ENCODE measurements at places on chromosomes 11 and 22.

DNA sequence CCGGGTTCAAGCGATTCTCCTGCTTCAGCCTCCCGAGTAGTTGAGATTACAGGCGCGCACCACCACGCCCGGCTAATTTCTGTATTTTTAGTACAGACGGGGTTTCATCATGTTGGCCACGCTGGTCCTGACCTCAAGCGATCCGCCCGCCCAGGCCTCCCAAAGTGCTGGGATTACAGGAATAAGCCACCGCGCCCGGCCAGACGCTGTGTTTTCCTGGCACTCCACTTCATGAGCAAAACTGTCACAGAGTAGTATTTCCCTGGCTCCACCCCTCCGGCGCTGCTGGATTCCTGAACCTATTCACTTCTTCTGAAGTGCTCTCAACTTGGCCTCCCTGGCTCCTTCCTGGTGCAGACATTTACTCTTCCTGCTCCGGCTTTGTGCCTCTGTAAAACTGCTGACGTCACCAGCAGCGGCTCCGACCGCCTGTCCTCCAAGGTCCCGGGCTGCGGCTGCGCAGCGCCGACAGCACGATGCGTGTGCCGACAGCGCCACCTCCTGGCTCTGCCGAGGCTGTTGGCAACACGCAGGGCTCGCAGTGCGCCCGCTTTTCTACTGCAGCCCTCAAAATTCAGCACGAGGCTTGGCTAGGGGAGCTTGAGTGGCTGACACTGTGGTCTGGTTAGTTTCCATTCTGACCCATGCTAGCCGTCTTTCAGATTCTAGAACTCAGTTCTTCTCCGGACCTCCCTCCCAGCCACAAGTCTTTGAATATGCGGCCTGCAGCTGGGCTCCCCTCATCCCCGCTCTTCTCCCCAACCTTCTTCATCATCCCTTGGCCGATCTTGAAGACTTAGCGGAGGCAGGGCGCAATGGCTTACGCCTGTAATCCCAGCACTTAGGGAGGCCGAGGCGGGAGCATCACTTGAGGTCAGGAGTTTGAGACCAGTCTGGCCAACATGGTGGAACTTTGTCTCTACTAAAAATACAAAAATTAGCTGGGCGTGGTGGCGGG is 36.6 kb downstream of the APOL3 start:
- DNase-seq = peak; percentile 97

- DNase-seq = no peak
Measured at GRCh38 chr11:79249295-79249993, 191.4 kb downstream of the TENM4 start.

- DNase-seq = no peak
Measured at GRCh38 chr22:49193901-49194465, 633.7 kb downstream of the BRD1 start.

DNA sequence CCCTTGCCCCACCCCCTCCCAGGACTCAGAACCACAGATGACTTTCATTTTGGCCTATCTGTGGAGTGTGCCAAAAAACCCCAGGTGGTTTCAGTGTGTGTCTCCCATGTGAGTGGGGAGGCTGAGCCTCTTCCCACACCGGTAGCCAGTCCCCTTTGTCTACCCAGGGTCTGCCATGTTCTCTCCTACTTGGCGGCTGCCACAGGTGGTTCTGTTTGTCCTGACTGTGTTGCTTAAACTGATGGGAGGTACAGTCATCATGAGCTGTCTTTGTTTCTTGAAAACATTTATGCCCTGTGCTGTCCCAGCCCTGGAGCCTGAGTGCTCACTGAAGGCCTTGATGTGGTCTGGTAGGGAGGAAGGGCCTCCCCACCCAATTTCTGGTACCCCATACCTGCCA is 39.7 kb upstream of the SUSD2 start:
- no peak for DNase-seq

DNA sequence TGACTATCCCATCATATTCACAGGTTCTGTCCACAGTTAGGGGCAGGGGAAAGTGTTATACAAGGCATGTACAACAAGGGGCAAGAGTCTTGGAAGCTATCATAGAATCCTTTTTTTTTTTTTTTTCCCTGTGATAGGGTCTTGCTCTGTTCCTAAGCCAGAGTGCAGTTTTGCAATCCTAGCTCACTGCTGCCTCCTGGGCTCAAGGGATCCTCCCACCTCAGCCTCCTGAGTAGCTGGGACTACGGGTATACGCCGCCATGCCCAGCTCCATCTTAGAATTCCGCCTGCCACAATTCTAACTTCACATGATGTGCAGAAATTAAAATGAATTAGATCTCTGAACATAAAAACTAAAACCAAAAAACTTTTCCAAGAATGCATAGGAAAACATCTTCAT is 31.7 kb downstream of the ZFTA start:
- DNase-seq = no peak

GRCh38 chr22:34475886-34476285 is 555.6 kb upstream of the LARGE1 start:
- DNase-seq = no peak

GRCh38 chr22:46845296-46846149 is 83.1 kb downstream of the TBC1D22A start:
- peak; percentile 78 for DNase-seq

- DNase-seq = peak; percentile 17
Measured at GRCh38 chr22:26789951-26790350, 132.6 kb downstream of the MIAT start.

DNA sequence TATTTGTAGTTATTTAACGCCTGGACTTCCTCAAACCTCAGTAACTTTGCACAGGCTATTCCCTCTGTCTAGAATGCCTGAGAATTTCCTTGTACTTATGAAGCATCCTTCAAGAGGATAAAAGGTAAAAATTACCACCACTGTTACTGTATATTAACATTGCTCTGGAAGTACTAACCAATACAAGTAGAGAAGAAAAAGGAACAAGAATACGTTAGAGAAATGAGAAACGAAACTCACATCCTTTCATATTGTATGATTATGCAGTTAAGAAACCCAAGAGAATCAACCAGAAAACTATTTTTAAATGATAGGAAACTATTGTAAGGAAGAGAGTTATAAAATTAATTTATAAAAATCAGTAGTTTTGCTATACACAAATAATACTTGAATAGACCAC is 48.2 kb upstream of the OR5P2 start:
- DNase-seq = no peak

- DNase-seq = no peak
Measured at GRCh38 chr22:35630891-35631290, 13.8 kb upstream of the MB start.

DNA sequence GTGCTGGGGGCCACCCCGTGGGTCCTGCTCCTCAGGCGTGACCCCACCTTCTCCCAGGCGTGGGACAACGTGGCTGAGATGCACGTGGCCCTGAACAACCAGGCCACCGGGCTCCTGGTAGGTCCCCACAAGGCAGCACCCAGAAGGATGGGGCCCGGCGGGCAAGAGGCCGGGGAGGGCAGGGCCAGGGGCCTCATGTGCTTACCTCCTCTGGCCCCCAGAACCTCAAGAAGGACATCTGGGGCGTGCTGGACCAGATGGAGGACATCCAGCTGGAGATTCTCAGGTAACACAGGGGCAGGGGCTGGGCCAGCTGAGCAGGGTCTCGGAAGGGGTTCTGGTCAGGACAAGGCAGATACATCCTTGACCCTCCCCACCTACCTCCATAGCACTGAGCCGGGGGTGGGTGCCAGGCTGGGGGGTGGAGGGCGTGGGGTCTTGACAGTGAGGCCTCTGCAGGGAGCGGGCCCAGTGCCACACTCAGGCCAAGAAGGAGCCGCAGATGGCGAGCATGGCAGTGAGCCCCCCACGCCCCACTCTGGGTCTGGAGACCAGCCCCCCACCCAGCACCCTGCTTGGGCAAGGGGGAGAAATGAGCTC is 186.3 kb downstream of the IGLL1 start:
- no peak for DNase-seq

DNA sequence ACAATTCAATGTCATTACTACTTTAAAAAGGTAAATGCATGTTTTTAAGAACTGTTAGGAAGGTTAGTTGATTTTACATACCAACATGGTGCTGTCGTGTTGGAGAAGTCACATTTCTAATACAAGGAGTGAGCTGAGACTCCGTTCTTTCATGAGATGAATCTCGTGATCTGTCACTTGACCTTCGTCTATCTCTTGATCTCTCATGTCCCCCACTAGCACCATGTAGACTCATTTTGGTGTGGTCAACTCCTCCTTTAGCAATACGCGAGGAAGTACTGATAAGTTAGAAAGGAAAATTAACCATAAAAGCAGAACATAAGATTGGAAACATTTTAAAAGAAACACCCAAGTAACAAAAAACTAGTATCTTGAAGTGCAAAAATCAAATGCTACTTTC is 41.5 kb downstream of the BTBD10 start:
- DNase-seq = no peak

GRCh38 chr11:64438986-64439771 is 80.2 kb downstream of the RPS6KA4 start:
- no peak for DNase-seq

DNA sequence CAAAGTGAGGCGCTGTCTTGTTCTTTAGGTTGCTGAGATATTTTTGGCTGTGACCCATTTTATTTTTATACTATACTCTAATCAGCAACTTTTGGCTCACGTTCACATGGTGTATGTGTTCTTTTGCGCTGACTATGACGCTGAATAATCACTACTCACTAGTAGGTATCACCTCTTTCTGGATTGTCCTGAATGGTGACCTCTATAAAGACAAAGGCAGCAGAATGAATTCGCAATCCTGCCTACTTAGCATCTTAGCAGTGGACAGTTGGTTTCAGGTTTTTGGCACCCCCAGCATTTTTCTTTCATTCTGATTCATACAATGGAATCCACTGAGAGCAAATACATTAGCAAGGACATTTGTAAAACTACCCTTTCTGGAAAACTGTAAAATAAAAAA is 351.3 kb downstream of the JRKL start:
- DNase-seq = peak; percentile 46

DNA sequence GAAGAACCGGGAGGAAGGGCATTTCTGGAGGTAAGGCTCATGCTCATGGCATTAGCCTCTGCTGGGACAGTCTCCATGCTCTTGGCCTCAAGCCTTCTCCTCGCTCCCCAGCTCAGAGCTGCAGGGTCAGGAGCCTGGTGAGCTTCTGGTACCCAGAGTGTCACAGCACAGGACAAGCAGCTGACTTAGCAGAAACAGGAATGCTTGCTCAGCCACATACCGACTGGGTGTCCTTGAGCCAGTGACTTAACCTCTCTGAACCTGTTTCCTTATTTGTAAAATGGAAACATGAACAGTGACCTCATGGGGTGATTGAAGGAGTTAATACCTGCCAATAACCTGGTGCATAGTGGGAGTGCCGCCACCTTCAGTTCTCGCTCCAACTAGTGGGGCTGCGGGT is 68.1 kb upstream of the RASD2 start:
- DNase-seq = no peak

- peak; percentile 37 for DNase-seq
Measured at GRCh38 chr11:23310276-23310675, 450.0 kb upstream of the CCDC179 start.

- no peak for DNase-seq
Measured at GRCh38 chr22:32016081-32016480, 27.0 kb upstream of the SLC5A1 start.

DNA sequence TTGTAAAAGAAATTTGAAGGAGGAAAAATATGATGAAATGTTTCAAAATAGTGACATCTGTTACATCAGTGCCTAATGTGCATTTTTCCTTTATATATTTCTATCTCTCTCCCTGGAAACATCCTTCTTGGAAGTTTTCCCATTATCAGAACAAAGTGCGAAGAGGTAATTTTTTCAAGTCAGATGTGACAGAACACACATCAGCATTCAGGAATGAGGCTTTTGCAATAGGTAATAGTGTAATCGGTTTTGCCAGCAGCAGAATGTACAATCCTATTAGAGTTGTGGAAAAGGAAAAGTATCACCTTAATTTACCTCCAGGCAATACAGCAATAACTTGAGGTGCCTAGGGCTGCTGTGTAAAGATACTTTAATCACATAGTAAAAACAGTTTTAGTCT is 275.8 kb downstream of the FAT3 start:
- DNase-seq = no peak

GRCh38 chr11:100961633-100962032 is 168.0 kb downstream of the PGR start:
- no peak for DNase-seq

- peak; percentile 66 for DNase-seq
Measured at GRCh38 chr11:103871923-103872551, 164.4 kb upstream of the DDI1 start.

DNA sequence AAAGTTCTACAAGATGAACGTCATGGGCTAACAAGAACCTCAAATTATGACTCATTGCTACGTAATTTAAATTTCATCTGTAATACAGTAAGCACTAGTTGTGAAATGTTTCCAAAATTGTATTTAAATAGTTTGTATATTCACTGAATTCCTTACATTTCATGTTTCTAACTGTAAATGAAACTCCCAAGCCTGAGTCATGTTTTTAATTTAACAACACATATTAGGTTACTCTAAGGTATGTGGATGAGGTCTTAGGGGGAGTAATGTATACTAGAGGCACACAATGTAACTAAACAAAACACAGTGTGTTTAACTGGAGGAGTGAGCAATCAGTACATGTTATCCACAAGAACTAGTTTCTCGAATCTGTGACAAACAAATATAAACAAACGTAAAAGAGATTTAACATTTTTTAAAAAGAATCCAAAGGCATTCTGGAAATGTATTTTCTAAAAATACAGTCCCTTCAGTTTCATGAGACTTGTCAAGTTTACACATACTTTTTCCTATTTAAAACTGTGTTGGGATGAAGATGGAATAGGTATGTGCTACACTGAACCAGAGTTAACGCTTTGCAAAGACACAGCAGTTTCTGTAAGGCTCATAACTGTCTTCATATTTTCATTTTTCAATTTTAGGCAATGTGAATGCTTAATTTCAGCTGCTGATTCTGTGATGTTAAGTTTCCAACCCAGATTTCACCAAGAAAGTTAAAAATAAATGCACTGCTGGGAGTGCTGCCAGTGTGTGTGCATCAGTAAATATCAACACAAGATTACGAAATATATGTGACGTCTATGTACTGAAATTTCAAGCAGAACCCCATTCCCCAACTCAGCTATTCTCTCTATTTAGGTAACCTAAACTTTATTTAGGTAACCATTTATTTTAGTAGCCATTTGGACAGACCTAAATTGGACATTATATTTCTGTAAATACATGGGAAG is 52.6 kb downstream of the PITPNB start:
- DNase-seq = peak; percentile 92

GRCh38 chr22:40237788-40238424 is 60.2 kb downstream of the TNRC6B start:
- DNase-seq = no peak

DNA sequence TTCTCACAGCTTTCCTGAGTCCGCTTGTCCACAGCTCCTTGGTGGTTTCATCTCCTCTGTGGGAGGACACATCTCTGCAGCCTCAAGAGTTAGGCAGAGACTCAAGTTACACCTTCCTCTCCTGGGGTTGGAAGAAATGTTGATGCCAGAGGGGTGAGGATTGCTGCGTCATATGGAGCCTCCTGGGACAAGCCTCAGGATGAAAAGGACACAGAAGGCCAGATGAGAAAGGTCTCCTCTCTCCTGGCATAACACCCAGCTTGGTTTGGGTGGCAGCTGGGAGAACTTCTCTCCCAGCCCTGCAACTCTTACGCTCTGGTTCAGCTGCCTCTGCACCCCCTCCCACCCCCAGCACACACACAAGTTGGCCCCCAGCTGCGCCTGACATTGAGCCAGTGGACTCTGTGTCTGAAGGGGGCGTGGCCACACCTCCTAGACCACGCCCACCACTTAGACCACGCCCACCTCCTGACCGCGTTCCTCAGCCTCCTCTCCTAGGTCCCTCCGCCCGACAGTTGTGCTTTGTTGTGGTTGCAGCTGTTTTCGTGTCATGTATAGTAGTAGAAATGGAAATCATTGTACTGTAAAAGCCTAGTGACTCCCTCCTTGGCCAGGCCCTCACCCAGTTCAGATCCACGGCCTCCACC is 11.7 kb downstream of the RASD2 start:
- peak; percentile 35 for DNase-seq

All from cardiac fibroblast (primary cell).